AG04450 (cell line): ENCODE measurements at places on chromosomes 11 and 22.
A peak's percentile ranks its signal among the peaks of the same experiment; 100 is the strongest.

DNA sequence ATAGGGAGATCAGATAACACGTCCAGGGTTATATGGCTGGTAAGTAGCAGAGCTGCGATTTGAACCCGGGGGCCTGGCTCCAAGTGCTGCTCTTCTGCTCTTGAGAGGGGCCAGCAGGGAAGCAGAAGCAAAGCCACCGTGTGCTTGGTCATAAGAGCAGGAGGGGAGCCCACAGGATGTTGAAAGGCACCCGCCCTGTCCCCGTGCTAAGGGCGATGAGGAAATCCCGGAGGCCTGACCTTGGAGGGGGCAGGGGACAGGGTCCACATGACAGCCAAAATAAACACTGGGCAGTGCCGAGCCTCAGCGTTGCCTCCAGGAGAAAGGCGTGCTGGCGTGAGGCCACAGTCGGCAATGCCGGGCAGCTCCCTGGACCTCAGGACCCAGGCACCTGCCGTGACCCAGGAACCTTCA, 28.8 kb downstream of the TOM1 start:
- DNase-seq, result no peak

DNA sequence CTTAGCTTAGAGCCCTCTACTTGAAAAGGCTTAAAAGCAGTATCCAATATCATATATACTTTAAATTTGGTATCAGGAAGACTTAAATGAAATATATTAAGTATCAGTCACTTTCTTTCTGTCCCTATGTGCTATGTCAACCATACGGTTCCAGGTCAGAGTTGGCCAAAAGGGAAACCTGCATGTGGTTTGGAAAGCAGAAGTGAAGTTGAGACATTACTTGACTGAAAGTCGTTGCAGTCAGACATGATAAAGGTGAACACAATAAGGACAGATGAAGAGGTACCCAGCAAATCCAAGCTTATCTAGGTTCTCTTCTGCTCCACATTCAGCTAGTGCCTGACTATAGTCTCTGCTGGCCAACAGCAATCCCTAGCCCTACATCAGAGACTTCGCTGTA, 336.8 kb downstream of the KCNA4 start:
- no peak for DNase-seq

GRCh38 chr22:40383905-40384304, 13.5 kb downstream of the SGSM3 start:
- DNase-seq, result no peak

DNA sequence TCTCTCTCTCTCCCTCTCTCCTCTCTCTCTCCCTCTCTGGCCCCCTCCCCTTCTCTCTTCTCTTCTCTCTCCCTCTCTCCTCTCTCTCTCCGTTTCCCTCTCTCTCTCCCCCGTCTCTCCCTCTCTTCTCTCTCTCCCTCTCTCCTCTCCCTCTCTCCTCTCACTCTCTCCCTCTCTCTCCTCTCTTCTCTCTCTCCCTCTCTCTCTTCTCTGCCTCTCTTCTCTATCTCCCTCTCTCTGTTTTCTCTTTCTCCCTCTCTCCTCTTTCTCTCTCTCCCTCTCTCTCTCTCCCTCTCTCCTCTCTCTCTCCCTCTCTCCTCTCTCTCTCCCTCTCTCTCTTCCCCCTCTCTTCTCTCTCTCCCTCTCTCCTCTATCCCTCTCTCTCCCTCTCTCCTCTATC, 98.3 kb upstream of the FGF3 start:
- no peak for DNase-seq

GRCh38 chr22:17920145-17920605, 104.2 kb downstream of the MICAL3 start:
- no peak for DNase-seq

DNA sequence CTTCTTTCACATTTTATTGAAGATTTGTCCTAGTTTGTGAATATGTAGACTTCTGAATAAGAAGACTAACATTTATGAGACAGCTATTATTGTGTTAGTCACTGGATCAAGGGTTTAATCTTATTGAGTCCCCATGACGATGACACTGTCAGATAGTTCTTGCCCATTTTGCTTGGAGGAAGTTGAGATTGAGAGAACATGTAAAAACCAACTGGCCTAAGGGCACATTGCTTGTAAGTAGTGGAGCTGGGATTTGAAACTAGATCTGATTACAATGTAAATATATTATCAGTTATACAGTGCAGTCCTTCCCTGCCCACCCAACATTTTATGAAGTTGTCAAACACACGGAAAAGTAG, 134.7 kb downstream of the HIPK3 start:
- DNase-seq, result no peak

GRCh38 chr11:110571081-110571720, 141.0 kb downstream of the ARHGAP20 start:
- DNase-seq, result no peak

DNA sequence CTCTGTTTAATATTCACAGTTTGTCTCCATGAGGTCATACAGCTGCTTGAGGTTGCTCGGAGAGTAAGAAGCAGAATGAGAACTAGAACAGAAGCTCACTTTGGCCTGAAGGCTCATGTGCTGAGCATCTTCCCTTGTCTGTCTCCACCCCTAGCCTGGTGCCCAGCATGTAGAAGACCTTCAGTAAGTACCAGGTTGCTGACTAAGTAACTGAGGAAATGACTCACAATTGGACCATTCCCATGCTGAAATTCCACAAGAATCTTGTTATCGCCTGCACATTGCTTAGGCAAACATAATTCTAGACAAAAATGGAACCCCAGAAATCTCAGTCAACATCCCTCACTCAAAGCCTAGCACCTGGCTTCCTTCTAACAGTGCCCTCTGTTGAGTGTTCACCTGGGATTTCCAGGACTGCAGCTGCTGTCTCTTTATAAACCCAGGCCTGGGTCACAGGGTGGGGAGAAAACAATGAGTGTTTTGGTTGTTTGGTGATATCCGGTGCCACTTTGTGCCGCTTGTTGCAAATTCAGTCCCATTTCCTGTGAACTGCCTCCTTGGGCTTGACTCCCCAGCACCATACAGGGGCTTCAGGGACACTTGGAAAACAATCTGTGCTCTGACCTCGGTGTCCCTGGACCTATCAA, 406.8 kb downstream of the ETS1 start:
- DNase-seq, result peak; percentile 56

DNA sequence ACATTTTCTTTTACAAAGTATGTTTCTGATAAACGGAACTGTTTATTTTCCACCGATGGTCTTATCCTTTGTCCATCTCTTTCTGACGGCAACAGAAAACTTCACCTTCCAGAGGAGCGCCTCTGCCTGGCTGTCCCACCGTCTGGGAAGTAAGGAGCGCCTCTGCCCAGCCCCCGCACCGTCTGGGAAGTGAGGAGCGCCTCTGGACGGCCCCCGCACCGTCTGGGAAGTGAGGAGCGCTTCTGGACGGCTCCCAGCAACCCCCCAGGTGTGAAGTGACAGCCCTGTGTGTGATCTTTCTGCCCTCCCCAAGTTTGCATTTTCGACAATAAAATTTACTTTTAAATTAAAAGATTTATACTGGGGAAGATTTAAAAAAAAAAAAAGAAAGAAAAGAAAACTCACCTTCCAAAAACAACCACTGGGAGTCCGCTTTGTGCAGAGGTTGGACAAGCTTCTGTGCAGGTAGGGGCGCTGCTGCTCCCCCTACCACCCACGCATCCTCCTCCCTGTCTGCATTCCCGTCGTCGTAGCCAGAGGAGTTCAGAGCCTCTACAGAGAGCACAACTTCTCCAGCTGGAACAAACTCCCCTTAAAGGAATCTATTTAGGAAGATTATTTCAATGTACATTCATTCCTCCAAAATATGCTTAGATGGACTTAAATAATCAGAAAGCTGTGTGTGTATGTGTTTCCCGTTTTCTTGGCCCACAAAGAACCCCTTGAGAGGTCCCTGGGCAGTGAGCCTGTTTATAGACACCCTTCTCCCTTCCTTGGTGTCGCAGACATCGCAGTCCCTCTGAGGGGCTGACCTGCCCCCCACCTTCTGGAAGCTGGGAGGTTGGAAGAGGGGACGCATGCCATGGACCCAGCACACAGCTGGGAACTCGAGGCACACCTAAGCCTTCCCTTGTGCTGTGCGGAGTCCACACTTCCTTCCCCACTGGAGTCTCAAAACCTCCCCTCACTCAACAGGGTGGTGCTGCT, 849 bp upstream of the APOBEC3B start:
- no peak for DNase-seq

DNA sequence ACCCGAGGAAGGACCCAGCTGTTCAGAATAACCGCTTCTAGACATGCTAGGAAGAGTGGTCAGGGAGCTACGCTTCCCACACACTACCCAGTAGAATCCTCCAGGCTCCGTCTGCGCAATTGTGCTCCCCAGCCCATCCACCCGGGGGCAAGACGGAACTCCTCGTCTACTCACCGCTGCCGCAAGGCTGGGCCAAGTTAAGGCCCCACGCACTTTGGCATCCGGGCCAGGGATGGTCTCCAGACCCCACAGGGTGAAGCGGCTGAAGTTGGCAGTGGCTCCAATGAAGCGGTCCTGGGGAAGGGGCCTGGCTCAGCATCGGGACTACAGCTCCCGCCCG, 757 bp downstream of the RNASEH2C start:
- DNase-seq, result no peak

GRCh38 chr22:49862496-49862776, 8.8 kb downstream of the ZBED4 start:
- no peak for DNase-seq

- no peak for DNase-seq
Observed at GRCh38 chr11:117882311-117882905, 6.0 kb upstream of the FXYD6 start.

DNA sequence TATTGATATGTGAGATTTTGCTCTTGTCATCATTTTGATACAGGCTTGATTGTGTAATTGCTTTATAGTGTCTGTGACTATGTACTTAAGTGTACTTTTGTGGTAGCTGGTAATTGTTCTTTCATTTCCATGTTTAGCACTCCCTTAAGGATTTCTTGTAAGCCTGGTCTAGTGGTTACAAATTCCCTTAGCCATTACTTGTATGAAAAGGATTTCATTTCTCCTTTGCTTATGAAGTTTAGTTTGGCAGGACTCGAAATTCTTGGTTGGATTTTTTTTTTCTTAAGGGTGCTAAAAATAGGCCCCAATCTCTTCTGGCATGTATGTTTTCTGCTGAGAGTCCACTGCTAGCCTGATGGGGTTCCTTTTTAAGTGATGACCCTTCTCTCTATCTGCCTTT, 346.8 kb downstream of the JRKL start:
- no peak for DNase-seq
